ENCODE measurements at places on chromosomes 4 and X.

GRCh38 chr4:4995908-4996265 lies 23.4 kb downstream of the CYTL1 start:
- DNase-seq, result no peak

- DNase-seq, result no peak
Measured at GRCh38 chr4:15550491-15550890, 80.8 kb downstream of the CC2D2A start.

GRCh38 chrX:2451501-2452316 lies 49.1 kb downstream of the DHRSX start:
- no peak for DNase-seq

GRCh38 chr4:156113138-156113765 lies 159.6 kb upstream of the CTSO start:
- DNase-seq, result no peak

GRCh38 chr4:150982557-150983233 lies 32.4 kb downstream of the LRBA start:
- DNase-seq, result no peak

GRCh38 chrX:116413273-116413672 lies 23.1 kb upstream of the SLC6A14 start:
- no peak for DNase-seq

- peak; percentile 45 for DNase-seq
Measured at GRCh38 chr4:1604706-1605205, 79.4 kb downstream of the FAM53A start.

DNA sequence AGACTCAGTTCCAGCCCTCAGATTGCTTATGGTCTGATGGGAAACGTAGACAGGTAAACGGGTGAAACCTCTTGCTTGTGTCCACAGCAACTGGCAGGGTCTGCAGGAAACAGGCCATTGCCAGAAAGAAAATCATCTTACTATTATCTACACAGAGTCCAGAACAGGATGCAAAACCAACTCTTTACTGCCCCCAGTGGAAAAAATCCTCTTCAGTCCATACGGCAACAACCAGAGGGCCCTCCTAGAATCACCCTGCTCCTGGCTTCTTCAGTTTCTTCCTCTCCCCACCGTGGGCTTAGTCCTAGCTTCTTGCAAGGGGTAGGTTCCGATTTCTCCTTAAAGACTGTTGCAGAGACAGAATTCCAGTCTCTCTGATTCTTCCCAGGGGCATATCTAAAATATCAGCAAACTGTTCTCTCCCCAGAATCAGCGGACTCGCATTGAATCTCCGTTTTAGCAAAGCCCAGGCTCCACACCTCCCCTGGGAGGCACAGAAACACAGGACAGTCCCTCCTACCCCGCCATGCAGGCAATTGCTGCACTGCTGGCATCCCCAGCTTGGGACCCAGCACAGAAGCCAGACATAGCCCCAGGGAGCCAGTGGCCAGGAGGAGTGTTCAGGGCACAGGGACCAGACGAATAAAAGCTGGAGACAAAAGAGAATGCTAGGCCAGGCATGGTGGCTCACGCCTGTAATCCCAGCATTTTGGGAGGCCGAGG lies 41.0 kb upstream of the SH3RF1 start:
- no peak for DNase-seq

- no peak for DNase-seq
Measured at GRCh38 chr4:185542626-185543315, 7.5 kb upstream of the PDLIM3 start.

DNA sequence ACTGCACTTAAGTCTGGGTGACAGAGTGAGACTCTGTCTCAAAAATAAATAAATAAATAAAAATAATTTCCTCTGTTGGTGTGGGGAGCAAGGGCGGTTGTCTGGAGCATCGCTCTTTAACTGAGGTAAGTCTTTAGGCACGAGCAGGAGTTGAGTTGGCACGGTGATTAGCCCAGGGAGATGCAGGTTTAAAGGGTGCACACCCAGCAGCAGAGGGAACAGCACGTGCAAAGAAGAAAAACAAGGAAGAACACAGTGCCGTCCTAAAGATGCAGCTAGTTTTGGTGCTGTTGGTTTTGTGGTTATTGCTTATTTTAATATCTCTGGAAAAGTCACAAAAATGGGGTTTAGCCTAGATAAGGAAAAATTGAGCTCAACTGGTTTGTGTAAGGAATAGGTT lies 87.8 kb downstream of the DHX15 start:
- no peak for DNase-seq

DNA sequence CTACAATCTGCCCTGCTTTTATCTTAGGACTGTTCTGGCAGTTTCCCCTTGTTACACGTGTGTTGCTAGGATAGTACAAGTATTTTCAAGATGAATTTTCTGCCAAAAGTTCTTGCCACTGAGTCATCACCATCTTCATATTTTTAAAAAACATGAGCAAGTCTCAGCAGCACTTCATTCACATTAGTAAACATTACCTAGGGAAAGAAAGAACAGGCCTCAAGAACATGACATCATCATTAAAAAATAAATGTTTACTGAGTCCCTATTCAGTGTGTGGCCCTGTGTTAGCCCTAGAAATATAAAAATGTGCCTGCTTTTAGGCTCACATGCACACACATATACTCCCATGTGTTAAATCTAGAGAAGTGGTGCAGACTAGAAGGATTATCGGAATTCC lies 18.7 kb upstream of the GPC3 start:
- DNase-seq, result no peak

GRCh38 chr4:145090380-145090779 lies 7.6 kb downstream of the ANAPC10 start:
- DNase-seq, result no peak

GRCh38 chrX:16711893-16712547 lies 449 bp downstream of the CTPS2 start:
- DNase-seq, result no peak

DNA sequence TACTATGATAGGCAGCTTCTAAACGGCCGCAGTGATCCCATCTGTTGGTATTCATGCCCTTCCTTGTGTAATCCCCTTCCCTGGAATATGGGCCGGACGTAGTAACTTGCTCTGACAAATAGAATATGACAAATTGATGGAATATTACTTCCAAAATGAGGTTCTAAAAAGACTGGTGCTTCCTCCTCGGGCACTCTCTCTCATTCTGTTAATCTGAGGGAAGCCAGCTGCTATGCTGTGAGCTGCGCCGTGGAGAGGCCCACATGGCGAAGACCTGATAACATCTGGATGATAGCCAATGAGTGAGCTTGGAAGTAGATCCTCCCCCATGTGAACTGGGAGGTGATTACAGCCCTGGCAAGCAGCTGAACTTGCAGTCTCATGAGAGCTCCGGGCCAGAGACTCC lies 27.2 kb upstream of the SLC25A4 start:
- no peak for DNase-seq

- no peak for DNase-seq
Measured at GRCh38 chr4:28093071-28093470, 1232.4 kb downstream of the STIM2 start.

GRCh38 chr4:102825261-102826091 lies 1.9 kb downstream of the UBE2D3 start:
- no peak for DNase-seq

GRCh38 chr4:98639523-98639922 lies 18.9 kb downstream of the TSPAN5 start:
- DNase-seq, result no peak

GRCh38 chrX:153900831-153901752 lies 3.4 kb upstream of the AVPR2 start:
- DNase-seq, result peak; percentile 40

DNA sequence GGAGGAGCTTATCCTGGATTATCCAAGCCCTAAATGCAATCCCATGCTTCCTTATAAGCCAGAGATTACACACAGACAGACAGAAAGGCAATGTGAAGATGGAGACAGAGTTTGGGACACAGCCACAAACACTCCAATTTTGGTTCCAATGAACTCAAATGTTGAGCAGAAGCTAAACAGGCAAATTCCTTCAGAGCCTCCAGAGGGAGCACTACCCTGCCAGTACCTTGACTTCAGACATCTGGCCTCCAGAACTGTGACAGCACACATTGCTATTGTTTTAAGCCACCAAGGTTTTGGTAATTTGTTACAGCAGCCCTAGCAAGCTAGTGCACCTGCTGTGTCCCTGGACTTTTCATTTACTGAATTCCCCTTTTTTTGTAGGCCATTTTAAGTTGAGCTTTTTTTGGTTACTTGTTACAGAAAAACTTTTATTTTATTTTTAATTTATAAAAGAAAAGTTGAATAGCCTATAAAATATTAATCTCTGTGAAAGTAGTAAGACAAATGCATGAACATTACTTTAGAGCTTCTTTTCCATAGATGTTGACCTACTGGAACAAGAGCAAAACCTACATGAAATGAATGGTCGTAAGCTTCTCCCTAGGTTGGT lies 33.4 kb upstream of the SRD5A3 start:
- DNase-seq, result no peak

GRCh38 chr4:125420526-125420925 lies 105.8 kb downstream of the FAT4 start:
- no peak for DNase-seq

GRCh38 chr4:86117705-86118302 lies 242.0 kb downstream of the MAPK10 start:
- no peak for DNase-seq

- DNase-seq, result no peak
Measured at GRCh38 chr4:13329340-13329850, 154.7 kb downstream of the RAB28 start.

GRCh38 chr4:14701896-14702295 lies 300.4 kb upstream of the CPEB2 start:
- no peak for DNase-seq

- no peak for DNase-seq
Measured at GRCh38 chrX:150616863-150617198, 48.4 kb downstream of the MTM1 start.

- peak; percentile 50 for DNase-seq
Measured at GRCh38 chr4:25859429-25860148, 3.2 kb downstream of the SEL1L3 start.

DNA sequence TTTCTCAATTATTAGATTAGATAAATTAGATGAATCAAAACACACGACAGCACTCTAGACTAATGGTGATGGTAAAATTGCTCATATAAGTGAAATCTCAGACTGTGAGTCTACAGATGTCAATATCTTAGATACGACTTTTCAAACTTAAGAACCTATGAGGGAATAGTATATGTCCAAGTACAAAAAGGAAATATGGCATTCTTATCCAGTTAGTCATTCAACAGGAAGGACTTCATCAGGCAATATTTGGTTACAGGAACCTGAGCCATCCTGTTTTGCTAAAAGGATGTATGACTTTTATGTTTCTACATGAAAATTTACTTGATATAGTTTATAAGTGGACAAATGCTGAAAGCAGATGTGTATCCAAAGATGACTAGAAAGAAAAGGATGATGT lies 107.0 kb downstream of the CT47B1 start:
- no peak for DNase-seq

DNA sequence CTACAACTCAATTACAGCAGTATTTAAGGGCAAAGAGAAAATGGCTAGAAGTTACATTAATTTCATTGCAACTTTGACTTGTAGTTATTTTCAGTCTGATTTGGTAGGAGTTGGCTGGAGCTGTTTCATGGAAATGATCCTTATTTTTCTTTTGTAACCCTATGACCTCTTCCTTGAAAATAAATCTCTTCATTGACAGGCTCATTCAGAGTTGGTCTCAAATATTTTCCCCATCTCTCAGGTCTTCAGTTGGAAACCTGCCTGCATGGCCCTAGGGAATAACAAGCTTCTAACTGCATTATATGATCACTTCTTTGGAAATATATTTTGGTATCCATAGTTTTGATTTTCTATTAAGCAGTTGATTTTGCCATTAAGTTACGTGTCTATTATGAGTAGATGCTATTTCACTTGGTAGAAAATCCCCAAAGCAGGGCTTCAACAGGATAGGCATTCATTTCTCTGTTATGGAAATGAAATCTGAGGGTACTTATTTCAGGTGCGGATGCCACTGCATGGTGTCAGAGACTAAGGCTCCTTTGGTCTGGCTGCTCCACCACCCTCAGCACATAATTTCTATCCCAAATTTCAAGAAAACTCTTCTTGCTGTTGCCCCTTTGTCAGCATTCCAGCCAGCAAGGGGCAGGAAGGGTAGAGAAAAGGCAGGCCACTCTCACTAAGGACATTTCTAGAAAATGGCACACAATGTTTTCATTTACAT lies 502.5 kb downstream of the SPRY1 start:
- DNase-seq, result no peak

GRCh38 chr4:139253046-139253445 lies 27.0 kb downstream of the MGARP start:
- no peak for DNase-seq
